ENCODE measurements at places on chromosomes 16 and 17.

GRCh38 chr17:31843070-31843745 lies 15.8 kb downstream of the COPRS start:
- DNase-seq = no peak

- DNase-seq = no peak
These were observed 852 bp downstream of the ZNF469 start for GRCh38 chr16:88383401-88384221.

DNA sequence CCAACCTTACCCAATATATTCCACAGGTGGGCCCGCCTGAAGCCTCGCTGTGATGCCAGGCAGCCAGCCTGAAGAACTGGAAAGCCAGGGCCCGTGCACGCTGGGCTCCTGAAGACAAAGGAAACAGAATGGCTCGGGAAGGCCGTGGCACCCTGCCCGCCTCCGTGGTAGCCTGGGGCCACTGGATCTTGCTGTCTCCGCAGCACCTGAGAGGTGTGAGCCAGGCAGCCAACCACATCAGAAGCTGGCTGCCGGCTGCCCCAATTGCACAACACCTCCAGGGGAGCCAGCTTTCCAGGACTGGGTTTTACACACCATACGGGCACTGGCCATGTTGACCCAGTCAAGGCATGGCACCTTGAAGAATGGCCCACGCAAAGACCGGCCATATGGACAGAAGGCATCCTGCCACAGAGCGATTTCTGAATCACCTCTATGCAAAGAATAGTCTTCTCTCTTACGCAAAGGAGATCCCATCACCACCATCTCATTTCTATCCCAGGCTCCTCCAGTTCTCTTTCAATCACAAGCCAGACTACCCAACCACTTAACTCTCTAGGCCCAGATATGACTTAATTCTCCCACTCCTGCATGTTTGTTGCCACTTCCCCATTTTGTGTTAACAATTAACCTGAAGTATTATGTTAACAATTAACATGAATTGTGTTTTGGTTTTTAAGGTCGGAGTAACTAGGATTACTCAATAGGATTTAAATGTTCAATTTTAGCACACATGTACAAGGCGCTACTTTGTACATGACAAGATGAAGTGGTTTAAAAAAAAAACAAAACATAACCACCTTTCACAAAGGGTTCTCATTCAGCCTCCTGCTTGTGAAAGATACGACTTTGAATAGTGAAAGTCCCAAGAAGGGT lies 32.1 kb downstream of the ZFHX3 start:
- DNase-seq = no peak

DNA sequence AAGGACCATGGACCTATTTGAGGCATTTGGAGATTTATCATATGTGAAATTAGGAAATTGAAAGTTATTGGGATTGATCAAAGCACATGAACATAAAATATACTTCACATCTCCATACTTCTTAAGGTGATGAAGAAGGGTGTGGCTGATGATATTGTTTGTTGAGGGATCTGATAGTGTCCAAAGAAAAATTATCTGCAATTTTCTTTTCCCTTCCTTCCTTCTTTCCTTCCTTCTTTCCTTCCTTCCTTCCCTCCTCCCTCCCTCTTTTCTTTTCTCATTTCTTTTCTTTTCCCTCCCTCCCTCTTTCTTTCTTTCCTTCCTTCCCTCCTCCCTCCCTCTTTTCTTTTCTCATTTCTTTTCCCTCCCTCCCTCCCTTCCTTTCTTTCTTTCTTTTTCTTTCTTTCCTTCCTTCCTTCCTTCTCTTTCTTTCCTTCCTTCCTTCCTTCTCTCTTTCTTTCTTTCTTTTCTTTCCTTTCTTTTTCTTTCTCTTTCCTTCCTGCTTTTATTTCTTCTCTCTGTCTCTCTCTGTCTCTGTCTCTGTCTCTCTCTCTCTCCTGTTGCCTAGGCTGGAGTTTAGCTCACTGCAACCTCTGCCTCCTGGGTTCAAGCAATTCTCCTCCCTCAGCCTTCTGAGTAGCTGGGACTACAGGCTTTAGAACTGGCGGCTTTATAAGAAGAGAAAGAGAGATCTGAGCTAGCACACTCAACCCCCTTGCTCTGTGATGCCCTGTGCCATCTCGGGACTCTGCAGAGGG lies 20.9 kb upstream of the ITPRIPL2 start:
- no peak for DNase-seq

- no peak for DNase-seq
These were observed 13.3 kb upstream of the CSNK2A2 start for GRCh38 chr16:58211245-58211644.

DNA sequence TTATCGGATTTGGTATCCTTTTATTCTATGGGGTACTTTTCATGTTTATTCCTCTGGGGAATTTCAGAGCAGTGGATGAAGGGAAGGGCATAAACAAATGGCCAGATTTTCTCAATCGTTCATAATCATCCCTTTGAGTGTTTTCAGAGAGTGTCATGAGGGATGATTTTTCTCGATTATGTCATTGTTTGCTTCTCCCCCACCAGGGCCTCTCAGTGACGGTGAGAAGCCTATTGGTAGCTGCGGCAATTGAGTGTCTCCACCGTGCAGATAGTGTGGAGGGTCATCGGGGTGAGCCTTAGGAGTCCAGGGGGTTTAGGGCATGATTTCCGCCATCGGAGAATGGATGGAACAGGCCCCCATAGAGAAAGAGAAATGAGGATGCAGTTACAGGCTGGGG lies 57.2 kb downstream of the USP43 start:
- DNase-seq = no peak

DNA sequence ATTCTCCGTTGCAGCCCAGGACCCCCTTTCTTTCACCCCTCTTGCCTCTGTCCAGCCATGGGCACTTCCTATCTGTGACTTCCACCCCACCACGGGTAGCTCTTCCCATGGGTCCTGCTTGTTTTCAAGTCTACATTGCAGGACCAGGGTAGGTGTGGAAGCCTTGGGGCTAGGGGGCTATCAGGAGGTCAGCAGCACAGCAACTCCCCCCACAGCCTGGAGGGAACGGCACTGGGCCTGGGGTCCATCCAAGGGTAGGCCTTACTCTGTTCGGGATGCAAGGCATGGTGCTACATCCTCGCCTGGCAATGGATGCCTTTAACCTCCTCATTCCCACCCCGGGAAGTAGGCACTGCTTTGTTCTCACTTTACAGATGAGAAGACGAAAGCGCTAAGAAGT lies 109.3 kb downstream of the IRX5 start:
- no peak for DNase-seq

- DNase-seq = no peak
These were observed 759 bp downstream of the ASPHD1 start for GRCh38 chr16:29900888-29901606.

- DNase-seq = no peak
These were observed 28.3 kb downstream of the XPO6 start for GRCh38 chr16:28183484-28183883.

GRCh38 chr16:86640265-86640843 lies 62.0 kb downstream of the FOXL1 start:
- no peak for DNase-seq

DNA sequence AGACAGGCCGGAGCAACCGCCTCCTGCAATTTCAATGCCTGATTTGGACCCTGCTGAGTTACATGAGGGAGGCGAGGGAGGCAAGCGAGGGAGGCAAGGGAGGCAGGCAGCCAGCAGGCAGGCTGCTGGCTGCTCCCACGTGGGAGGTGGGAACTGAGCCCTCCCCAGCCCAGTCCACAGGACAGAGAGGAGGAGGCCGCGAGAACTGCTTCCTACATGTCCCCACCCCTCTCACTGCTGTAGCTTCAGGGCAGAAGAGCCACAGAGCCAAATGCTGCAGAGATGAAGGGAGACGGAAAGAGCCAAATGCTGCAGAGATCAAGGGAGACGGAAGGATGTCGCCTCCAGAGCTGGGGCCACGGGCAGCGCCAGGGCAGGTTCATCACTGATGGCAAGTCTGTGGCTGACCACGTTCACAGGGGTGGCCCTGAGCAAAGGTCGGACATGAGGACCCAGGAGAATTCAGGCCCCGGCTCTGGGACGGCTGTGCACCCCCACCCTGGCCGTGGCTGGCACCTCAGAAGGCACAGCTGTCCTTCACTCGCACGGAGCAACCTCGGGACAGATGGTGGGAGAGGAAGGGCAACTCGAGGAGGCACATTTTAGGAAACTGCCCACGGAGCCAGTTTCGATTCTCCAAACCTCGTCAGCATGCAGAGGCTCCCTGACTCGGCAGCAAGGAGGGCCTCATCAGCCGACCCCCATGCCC lies 21.5 kb downstream of the RPH3AL start:
- DNase-seq = no peak

- no peak for DNase-seq
These were observed 6.2 kb downstream of the ACE start for GRCh38 chr17:63483038-63483437.

DNA sequence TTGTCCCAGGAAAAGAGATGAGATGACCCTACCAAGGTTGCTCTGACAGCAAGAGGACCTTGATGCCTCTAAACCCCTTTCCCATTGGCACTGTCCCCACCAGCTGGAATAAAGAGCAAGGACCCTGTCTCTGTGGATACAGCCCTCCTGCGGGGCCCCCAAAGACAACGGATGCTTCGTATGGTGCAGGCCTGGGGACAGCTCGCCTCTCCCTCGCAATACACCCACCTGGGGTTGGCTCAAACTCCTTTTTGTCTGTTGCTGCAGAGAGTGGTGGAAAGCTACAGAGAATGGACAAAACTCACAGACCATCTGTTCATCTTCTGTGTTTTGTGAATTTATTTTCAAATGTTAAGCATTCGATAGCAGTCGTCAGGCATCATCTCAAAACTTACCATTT lies 27.6 kb upstream of the CACNG3 start:
- no peak for DNase-seq

- no peak for DNase-seq
These were observed 112.7 kb downstream of the ADCY9 start for GRCh38 chr16:4003576-4003975.

DNA sequence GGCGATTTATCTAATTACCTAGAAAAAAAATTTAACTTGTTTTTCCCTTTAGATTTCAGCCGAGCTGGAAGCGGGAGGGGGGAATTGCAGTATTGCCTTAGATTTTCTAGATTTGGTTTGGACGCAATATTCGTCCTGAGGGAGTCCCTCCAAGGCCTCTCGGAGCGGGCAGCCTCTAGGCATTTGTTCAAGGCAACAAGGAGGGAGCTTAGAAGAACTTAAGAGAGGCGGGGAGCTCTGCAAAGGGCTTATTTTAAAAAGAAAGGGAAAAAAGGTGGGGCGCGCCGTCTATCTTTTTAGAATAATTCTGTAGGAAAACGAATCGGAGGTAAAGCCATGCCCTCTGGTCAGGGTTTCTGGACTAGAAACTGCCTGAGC lies 407 bp upstream of the TMEM94 start:
- no peak for DNase-seq

- DNase-seq = no peak
These were observed 74.5 kb downstream of the ABCC6 start for GRCh38 chr16:16148755-16149154.

DNA sequence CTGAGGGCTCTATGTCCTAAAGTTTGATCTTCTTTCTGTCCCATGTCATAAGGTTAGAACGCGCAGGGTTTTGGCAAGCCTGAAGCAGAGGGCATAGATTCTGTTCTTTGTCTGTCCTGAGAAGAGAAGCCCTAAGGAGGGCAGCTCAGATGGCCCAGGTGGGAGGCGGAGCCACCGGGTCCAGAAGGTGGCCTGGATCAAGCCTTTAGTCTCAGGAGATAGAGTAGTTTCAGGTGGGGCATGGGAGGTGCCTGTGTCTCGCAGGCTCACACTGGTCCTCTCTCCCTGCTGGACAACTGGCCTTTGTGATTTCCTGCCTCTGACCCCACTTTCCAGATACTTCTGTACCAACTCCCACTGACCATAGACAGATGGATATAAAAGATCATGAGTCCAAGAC lies 44.2 kb upstream of the DNAJA2 start:
- DNase-seq = no peak

DNA sequence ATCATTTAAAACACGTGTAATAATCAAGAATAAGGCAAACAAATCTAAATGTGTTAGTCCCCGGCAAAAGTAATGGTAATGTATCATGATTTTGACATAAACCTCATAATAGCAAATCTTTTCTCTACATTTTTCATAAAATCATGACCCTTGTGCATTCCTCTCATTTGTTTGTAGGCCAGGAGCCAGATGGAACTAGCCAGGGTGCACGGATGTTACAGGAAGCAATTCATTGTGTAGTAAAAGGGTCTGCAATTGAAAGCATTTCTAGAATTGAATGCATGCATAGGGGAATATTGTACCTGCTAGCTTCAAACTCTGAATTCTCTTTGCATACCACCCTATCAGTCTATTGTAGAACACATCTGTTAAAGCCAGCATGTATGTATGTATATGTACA lies 66.6 kb downstream of the CNTNAP4 start:
- DNase-seq = no peak

- DNase-seq = no peak
These were observed 18.9 kb downstream of the MPP3 start for GRCh38 chr17:43814026-43814425.

DNA sequence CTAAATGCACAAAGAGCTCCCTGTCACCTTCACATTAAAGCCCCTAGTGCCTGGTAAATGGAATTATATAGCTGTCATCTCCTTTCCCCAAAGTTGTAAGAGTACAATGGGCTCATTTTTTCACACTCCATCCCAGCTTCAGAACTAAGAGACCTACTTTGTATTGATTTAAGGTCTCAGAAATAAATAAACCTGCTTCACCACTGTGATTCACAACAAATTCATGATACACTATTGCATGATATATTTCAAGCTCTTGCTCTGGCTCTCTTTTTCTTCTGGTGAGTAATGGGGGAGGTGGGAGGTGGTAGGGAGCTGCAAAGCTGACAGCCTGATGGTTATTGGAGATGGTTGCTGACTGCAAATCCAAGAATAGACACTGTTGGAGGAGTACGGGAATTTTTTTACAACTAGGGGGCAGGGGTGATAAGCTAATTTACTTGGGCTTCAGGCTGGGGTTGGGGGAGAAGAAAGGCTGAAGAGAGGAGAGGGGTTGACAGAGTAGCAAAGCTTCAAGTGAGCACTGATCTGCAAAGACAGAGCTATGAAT lies 189.9 kb downstream of the AATF start:
- no peak for DNase-seq
